8988T (cell line): ENCODE measurements at places on chromosomes 13 and 19.

GRCh38 chr19:6453951-6454565, 5.5 kb downstream of the SLC25A23 start:
- no peak for DNase-seq

DNA sequence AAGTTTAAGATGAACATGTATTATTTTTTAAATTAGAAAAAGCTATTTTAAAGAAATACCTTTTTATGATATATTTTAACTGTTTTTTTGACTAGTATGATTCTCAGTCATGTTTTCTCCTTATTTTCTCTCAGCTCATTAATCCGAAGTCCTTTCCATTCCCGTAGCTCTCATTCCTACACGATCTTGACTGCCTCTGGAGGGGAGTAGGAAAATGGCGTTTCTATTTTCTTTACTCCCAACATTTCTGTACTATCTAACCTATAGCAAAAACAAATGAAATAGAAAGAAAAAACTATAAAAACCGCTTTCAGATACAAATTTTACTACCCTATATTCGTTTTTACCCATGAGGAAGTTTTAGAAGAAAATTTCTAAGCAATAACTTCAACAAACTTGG, 343.8 kb downstream of the RBM26 start:
- no peak for DNase-seq

DNA sequence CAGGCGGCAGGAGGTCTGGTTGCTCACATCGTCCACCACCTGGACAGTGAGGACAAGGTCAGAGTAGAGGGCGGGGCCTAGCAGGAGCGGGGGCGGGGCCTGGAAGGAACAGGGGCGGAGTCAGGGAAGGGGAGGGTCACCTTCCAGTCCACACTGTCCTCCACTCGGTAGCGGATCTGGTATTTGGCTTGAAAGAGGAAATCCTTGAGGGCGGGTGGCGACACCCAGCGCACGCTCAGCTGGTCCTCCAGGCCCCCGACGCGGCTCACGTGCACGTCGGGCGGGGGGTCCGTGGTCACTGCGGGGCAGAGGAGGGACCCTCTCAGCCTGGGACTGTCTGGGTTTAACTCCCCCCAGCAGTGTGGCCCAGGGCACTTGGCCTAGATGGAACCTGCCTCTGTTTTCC, 8.2 kb downstream of the REX1BD start:
- DNase-seq = peak; percentile 71

GRCh38 chr13:99339230-99339721, 32.1 kb upstream of the GPR183 start:
- no peak for DNase-seq

GRCh38 chr13:102909971-102910370, 64.1 kb downstream of the ERCC5 start:
- DNase-seq = no peak

DNA sequence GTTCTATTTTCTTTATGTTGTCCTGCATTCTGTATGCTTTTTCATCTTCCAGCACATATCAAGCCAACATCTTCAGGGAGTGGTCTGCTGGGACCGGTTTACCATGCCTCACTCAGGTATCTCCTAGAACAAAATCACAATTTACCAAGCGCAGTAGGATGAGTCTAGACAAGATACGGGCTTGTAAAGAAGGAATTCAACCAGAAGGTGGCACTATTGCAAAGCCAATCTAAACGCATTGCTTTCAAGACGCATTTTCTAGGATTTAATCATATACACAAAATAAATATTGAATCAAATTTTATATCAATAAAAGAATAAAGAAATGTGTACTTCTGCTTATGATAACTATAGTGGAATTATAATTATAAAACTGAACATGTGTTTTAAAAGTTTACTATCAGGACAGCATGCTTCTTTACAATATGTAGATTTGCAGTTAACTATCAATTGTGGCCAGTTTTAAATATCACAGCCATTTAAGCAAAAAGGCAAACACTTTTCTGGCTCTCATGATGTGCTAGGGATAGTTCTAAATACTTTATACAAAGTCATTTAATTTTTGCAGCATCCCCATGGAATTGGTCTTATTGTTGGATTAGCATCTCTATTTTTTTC, 16.1 kb upstream of the TPP2 start:
- no peak for DNase-seq

- DNase-seq = no peak
Observed at GRCh38 chr13:33262594-33262993, 23.0 kb downstream of the STARD13 start.

GRCh38 chr13:27641711-27642502, 20.2 kb downstream of the POLR1D start:
- DNase-seq = no peak

DNA sequence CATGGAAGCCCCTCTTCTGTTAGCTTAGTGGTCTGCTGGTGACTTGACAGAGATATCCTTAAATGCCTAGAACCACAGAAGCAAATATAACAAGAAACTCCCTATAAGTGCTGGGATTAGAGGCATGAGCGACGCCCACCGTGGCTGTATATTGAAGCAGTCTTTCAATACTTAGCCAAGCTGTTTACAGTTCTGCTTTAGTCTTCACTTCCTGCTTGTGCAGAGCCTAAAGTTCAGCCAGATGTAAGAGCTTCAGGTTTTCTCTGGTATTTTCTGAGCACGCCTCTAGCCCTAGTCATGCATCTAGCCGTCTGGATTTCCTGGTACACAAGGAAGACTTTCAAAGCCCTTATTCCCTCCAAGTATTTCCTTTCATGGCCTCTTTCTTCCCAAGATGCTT, 28.5 kb downstream of the TRPM4 start:
- no peak for DNase-seq

DNA sequence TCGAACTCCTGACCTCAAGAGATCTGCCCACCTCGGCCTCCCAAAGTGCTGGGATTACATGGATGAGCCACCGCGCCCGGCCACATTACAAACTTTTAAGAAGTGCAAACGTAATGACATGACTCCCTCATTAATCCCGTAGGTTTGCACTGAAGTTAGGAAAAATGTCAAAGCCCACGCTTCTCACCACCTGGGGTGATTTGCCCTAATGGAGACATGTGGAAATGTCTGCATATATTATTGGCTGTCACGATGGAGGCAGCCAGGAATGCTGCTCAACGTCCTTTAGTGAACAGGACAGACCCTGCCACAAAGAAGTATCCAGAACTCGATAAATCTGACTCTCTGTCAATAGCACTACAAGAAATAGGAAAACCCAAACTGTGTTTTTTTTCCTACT, 21.0 kb downstream of the NLRP9 start:
- DNase-seq = no peak

DNA sequence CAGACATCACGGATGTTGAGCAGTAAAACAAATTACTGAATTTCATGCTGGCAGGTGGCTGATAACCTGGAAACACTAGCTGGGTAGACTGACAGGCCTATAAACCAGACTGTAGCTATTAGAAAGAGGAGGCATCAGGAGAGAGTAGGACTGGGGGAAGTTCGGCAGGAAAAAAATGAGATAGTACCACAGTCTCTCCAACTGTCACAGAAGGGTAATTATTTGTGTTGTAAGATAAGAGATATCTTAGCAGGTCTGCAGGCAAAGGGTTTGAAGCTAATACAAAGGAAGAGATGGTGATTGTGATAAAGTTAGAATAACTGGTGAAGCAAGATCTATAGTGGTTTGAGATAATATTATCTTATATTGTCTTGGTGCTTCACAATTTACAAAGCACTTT, 41.7 kb downstream of the MIPEP start:
- no peak for DNase-seq

DNA sequence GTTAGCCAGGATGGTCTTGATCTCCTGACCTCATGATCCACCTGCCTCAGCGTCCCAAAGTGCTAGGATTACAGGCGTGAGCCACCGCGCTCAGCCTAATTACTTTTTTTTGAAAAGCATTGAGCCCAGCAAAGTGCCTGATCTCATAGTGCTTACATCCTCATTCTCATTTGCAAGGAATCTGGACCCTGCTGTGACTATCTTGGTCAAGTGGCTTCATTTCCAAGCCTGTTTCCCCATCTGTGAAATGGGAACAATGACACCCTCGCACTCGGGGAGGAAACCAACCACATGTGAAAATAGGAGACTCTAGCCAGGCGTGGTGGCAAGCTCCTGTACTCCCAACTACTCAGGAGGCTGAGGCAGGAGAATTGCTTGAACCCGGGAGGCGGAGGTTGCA, 1.6 kb upstream of the PLEKHA4 start:
- no peak for DNase-seq

- no peak for DNase-seq
Observed at GRCh38 chr13:111590796-111591195, 270.4 kb downstream of the TEX29 start.

GRCh38 chr19:4122480-4122879, 1.4 kb downstream of the MAP2K2 start:
- no peak for DNase-seq

- DNase-seq = no peak
Observed at GRCh38 chr13:27659145-27659865, 37.6 kb downstream of the POLR1D start.

GRCh38 chr13:93397619-93398018, 171.0 kb downstream of the GPC6 start:
- no peak for DNase-seq
